HEK293T (cell line): ENCODE measurements at places on chromosomes 13 and 19.

- DNase-seq = no peak
These were observed 447 bp downstream of the RBM42 start for GRCh38 chr19:35629332-35629633.

DNA sequence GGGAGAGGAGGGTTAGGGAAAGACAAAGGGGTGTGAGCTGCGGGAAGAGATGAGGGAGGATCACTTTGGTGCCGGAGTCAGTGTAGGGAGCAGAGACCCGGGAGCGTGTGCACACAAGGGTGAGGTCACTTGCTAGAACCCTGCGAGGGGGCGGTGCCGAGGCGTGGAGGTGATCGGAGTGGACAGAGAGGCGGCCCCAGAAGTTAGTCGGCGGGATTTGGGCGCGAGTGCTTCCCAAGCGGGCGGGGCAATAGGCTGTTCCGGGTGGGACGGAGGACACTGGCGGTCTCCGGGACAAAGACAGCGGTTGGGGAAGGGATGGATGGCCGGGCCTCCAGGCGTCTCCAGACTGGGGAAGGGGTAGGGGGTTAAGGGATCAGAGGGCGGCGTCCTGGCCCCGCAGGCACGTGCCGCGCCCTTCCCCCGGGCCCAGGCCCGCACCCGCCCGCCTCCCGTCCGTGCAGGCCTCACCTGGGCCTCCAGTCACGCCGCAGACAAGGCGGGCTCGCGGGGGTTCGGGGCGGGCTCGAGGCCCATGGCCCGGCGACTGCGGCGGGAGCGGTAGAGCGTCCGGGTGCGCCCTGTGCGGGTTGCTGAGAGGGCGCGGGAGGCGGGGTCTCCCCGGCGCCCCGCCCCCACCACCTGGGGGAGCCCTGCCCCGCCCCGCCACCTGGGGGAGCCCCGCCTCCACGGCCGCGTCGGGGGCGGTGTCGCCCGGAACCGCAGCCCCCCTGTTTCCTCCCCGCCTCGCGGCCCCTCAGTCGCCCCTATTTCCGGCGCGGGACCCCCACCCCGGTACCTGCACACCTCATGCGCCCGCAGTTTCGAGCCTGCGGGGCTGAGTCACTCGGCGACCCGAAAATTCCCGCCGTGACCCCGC, at the start of gene LPAR2:
Gene LPAR2, minus strand, starts transcription at position 600 of the 880 bp plus-strand sequence. CDS start 945 bp downstream, outside the sequence.
- no peak for DNase-seq

- DNase-seq = no peak
These were observed 2.6 kb downstream of the EPN1 start for GRCh38 chr19:55677572-55678028.

DNA sequence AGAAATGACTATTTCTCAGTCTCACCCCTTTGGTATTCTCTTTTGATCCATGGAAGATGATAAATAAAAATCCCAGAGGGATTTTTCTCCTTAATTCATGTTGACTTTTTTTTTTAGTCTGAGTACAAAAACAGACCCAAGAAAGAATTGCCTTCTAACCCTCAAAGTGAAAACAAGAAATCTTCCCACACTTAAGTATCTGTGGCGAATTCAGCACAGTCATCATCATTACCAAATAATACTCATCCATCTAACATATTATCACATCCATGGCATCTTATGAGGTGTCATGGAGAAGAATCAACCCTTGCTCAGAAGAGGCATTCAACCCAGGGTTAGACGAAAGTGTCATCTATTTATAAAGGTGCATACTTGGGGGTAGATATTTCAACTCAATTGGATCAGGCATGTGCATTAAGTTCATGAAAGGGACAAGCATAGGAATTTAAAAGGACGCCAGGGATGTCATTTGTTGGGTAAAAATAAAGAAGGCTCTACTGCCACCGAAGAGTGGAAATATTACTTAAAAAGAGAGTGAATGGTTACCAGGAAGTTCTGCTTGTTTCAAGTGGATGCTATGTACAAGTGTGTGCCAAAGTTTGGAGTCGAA, 101.9 kb downstream of the FLT1 start:
- no peak for DNase-seq

DNA sequence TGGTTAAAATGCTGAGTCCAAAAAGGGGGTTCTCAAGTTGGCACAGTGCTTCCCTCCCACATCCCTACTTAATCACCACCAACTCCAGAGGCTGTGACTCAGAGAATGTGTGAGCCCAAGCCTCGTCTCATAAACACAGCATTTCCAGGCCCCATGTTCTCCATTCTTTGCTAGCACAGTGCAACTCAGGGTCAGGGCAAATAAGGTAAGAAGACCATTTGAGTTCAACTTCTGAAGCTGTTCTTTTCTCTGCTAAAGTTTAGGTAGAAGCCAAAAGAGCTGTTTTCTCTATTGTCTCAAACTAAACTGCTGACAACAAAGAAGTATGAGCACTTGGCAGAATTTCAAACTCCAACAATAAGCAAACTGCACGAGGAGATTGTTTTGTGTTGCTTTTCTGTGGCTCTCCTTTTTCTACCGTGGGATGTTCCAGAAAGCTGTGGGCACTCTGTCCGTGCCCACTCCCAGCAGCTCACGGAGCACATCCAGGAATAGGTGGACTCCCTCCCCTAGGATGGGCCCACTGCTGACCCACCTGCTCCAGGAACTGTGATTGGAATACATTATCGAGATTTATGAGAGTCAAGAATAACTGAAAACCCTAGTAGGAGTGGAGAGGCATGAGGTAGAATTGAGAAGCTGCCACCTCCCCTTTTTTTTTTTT, 494.3 kb downstream of the COG6 start:
- DNase-seq = no peak

GRCh38 chr13:88908961-88909441, 1237.8 kb downstream of the SLITRK5 start:
- DNase-seq = no peak

- no peak for DNase-seq
These were observed 29.5 kb downstream of the SLC25A15 start for GRCh38 chr13:40818926-40819325.

DNA sequence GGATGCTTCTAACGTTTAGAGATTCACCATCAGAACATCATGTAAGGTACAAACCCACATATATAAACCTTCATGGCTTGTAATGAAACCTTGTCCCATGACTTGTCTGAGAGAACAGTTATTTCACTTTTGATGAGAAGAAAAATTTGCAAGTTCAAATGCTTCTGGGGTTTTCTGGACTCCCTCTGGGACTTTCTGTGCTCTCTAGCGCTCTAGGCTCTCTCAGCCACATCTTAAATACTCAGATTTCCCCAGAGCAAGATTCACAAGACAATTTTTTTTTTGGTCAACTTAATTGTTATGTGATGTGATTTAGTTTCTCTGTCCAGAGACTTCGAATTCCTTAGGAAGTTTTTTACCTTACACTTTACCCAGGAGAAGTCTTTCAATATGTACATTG, 282.8 kb upstream of the EDNRB start:
- no peak for DNase-seq

DNA sequence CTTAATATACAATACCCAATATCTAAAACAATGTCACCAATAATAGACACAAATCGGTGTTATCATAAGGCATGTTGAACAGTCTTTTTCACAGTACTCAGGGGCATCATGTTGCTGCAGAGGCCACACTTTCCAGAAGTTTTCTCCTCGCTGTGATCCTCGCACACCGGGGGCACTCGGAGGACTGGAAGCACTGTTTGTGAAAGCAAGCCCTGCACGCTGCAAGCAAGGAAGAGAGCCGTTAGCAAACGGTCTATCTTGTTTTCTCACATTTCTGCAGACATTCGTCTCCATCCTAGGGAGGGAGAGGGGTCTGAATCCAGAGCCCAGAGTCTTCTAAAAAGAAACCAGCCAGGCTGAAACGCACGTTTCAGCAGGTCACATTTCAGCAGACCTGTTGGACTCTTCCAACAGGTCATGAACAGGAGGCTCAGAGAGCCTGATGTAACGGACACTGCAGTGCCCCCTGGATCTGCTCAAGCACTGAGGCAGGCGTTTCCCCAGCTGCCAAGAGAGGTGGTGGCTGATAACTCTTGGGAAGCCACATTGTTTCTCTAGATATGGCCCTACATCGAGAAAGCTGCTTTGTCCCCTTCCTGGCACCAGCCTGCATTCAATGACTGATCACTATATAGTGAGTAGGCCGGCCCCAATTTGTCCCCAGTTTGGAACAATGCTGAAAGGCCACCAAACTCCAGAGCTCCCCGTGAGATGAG, 43.6 kb downstream of the RUBCNL start:
- no peak for DNase-seq

DNA sequence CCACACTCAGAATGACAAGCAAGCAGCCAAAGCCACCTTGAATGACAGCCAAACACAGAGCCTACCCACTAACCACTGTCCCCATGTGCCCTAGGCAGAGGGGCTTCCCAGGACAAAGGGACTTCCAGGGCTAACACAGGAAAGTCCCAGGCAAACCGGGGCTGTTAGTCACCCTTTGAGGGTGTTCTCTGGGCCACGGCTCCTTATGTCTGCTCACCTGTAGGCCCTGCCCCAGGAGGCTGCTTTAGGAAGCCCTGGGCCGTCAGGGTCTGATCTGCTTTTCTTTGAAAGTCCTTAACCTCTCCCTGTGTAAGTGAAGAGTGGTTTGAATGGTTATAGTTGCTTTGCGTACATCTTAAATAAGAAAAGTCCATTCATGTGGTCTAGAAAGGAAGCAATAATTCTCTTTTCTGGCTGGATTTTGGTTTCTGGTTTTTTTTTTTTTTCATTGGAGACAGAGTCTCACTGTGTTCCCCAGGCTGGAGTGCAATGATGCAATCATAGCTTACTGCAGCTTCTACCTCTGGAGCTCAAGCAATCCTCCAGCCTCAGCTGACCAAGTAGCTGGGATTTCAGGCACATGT, 161.4 kb downstream of the EFNB2 start:
- DNase-seq = no peak

DNA sequence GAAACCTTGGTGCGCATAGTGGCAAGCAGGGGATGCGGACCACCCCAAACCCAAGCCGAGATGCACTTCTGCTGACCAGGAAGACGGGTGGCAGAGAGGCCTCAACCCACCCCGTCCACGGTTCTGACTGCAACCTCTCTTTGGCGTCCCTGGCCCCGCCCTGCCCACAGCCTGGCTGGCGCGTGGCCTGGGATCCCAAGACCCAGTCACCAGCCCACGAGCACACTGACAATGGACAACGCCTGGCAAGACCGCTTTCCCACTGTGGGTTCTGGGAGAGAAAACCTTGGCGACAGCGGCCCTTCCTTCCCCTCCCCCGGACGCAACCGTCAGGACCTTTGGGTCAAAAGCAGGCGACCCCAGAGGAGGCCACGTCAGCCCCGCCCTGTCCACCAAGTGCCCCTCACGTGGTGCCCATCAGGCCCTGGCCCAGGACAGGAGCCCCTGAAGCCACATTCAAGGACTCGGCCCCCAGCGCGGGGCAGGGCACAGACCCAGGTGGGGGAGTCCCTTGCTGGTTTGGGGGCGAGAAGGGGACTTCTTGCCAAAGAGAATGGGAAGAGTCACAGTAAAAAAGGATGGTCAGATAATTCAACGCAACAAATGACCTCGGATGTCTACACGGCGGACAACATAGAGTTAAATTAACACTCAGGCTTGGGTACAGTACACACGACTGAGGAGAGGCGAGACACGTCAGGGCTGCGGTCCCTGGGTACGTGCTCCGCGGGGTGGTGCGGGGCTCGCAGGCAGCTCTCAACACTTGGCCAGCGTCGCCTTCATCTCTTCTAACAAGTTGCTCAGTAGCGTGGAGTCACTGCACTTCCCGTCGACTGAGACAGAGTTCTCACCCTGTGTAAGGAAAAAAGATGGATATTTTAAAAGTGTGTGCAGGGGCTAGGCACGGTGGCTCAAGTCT, 5.0 kb downstream of the IZUMO4 start:
- DNase-seq = no peak

- peak; percentile 25 for DNase-seq
These were observed 73.9 kb upstream of the SLC10A2 start for GRCh38 chr13:103140001-103140671.

- DNase-seq = no peak
These were observed 668 bp downstream of the ZFR2 start for GRCh38 chr19:3867971-3868769.

DNA sequence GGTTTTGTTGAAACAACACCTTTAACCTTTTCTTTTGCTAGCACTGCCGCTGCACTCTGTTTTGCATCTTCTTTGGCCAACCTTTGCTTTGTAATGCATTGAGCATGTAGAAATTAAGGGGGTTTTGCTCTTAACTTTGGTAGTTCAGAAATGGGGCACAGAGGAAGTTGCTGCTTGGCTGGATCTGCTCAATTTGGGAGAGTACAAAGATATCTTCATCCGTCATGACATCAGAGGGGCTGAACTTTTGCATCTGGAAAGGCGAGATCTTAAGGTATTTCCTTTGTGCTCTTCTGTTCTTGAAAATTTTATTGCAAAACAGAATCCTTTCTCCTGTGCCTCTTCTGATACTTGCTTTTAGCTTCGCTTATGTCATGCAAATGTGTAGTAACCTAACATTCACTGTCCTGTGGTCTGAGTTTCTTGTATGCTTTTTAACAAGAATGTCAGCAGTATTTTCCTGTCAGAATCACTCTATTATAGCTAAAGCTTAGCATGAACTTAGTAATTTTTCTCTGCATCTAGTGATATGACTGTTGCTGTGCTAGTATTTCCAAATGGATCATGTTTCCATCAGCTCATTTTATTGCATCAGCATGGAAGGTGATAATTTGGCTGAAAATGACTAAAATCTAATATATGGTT, 50.7 kb upstream of the AKAP11 start:
- no peak for DNase-seq

- no peak for DNase-seq
These were observed 964 bp downstream of the SPINT2 start for GRCh38 chr19:38265213-38265861.

- no peak for DNase-seq
These were observed 2.7 kb upstream of the HPN start for GRCh38 chr19:35038623-35039512.

- peak; percentile 49 for DNase-seq
These were observed 77.0 kb downstream of the LRRC63 start for GRCh38 chr13:46288570-46289259.

- DNase-seq = no peak
These were observed 353 bp downstream of the RFX2 start for GRCh38 chr19:6109947-6110346.
